ENCODE measurements at places on chromosomes 13 and 19. TPM values are rescaled to one million over a fixed set of nuclear protein-coding genes. Genes with fewer than 3 reads are reported as not detected.

The COQ8B gene
- 30.7 TPM for total RNA-seq

- no peak for DNase-seq
Observed at GRCh38 chr13:22218797-22219196, 547.9 kb downstream of the FGF9 start.

DNA sequence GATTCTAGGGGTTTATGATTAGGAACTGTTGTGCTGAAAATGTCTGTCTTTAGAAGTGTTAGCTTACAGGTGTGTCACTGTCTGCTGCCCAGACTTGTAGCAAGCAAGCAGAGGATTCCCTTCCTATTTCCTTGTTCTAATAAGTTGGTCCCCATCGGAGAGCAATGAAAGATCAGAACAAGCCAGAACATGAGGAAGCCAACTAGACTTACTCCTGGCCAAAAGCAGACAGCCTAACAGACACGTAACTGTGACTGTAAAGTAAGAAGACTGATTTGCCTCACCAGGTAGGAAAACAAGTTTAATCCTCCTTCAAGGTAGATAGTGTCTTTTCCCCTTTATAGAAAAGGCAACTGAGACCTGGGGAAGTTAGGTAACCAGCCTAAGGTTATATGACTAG is 12.5 kb downstream of the POLR1D start:
- no peak for DNase-seq

- no peak for DNase-seq
Observed at GRCh38 chr19:55620410-55621204, 3.8 kb downstream of the ZNF784 start.

- DNase-seq: peak; percentile 57
Observed at GRCh38 chr13:108961542-108962125, 332.2 kb downstream of the MYO16 start.

DNA sequence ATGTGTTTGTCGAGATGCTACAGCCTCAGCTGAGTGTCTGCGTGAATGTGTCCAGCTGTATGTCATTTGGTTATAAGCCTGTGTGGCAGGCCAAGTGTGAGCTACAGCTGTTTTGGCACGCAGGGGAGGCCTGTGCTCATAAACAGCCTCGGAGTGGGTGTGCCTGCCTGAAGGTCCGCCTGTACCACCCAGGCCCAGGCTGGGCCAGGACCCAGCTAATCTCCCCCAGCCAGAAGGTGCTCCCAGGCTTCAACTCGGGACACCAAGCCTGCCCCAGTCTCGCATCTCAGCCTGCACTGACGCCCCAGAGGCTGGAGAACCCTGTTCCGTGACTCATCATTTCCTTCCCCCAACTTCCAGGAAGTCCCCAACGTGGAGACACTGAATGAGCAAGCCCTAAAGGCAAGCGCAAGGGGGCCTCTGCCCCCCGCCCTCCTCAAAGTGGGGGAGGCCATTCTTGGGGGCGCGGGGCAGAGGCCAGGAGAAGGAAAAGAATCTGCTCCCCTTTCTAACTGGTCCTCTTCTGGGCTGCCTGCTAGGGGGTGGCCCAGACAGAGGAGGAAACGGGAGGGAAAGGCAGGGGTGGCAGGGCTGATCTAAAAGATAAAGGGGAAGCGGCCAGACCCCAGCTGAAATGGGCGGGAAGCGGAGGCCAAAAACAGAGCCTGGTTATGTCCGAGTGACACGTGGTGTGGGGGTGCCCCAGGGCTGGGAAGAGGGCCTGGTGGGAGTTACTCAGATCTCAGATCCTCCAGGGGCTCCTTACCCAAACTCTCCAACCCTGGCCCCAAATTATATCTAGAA is 2.0 kb downstream of the SLC1A5 start:
- peak; percentile 67 for DNase-seq

GRCh38 chr19:9342610-9343304 is 18.8 kb downstream of the ZNF559 start:
- DNase-seq: no peak

Measured in NCI-H460 (cell line).